NCI-H1436 (cell line): ENCODE measurements at places on chromosomes 4 and X.

DNA sequence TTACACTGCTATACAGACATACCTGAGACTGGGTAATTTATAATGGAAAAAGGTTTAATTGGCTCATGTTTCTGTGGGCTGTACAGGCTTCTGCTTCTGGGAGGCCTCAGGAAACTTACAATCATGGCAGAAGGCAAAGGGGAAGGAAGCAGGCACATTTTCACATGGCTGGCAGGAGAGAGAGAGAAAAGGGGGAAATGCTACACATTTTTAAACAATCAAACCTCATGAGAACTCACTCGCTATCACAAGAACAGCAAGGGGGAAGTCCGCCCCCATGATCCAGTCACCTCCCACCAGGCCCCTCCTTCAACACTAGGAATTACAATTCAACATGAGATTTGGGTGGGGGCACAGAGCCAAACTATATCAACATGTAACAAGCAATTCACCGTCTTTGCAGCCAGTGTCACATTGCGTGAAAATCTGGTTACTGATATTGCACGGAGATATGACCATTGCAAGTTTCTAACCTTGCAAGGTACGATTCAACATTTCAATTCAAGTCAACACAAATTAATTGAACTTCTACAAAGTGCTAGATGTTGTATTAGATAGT is 61.7 kb upstream of the RELL1 start:
- no peak for DNase-seq

DNA sequence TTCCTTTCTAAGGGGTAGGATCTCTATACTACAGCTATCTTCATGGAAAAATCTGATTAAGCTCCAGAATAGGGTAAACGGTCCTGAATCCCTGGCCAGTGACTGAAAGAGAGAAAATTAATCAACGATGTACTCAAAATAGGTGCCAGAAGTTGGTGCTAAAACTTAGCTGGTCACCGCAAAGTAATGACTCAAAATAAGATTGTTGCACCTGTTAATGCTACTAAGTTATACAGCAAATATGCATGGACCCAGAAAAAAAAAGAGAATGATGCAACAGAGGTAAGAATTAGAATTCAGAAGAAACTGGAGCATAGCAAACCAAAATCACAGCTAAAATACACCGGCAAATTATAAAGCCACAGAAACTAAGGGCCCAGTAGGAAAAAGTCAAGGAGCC is 239.7 kb upstream of the FAM241A start:
- DNase-seq = no peak

DNA sequence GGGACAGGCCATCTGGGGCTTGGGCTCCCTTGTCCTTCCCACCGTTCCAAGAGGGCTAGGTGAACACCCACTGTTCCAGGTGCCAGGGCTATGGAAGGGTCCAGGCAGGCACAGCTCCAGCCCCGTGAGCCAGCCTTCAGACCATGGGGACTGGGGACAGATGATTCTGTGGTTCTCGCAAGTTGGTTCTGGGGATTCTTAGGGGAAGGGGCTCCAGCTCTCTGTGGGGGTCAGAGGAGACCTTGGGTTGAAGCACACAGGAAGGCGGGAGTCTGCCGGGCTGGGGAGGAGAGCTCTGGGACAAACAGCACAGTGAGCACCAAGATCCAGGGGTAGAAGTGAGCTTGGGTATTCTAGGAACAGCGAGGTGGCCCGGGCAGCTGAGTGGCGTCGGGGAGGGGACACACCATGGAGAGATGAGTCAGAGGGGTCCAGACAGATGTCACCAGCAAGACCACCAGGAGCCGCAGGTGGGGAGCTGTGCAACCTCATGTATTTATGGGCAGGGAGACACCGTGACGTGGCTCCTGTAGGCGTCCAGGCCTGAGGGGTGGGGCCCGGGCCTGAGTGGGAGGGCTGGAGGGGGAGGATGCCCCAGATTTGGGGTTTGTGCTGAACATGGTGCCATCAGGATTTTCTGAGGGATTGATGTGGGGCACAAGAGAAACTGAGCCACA is 48.8 kb upstream of the HMX1 start:
- no peak for DNase-seq

DNA sequence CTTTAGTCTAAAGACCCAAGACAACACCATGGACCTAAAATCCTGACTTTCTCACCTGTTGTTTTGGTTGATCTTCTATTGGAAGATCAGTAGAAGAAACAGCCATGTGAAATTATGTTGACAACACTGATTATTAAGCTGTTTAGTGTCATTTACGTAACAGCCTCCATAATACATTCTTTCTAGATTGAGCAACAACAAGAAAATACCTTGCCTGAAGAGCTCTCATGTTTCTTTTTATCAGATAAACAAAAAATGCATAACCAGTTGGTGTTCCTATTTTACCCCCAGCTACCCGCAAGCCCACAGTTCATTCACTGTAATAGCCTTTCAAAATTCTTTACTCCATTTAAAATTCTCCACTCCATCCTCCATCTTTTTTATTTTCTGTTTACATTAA is 20.5 kb downstream of the GPC4 start:
- no peak for DNase-seq

- no peak for DNase-seq
These were observed 773 bp downstream of the DAPP1 start for GRCh38 chr4:99817309-99817890.
